Endothelial cell of umbilical vein (primary cell): ENCODE measurements at places on chromosomes 1 and 21. TPM values are rescaled to one million over a fixed set of nuclear protein-coding genes. Genes with fewer than 3 reads are reported as not detected.

The ALPL gene
- 0.30 and 0.38 TPM in 2 replicates for total RNA-seq

The IKBKE gene
- total RNA-seq = 16.2 and 20.7 TPM in 2 replicates

The STUM gene
- total RNA-seq = not detected in 2 replicates

The WNT2B gene
- 3.6 and 4.6 TPM in 2 replicates for total RNA-seq

The METTL13 gene
- 26.5 and 29.7 TPM in 2 replicates for total RNA-seq

The MROH7 gene
- 0.24 TPM in 1 of 2 replicates, not detected in the other for total RNA-seq

The PRAMEF11 gene
- not detected in 2 replicates for total RNA-seq
